ENCODE measurements at places on chromosomes 2 and 18. TPM values are rescaled to one million over a fixed set of nuclear protein-coding genes. Genes with fewer than 3 reads are reported as not detected.

Gene CRIM1
- 675 TPM for total RNA-seq

Gene ANKRD30B
- total RNA-seq: not detected

Gene FEV
- not detected for total RNA-seq

Gene STK36
- total RNA-seq: 34.9 TPM

Gene SCG2
- total RNA-seq: not detected

Gene HADHA
- 151 TPM for total RNA-seq

All from endothelial cell of umbilical vein (primary cell).